ENCODE measurements at places on chromosomes 12 and 14. TPM values are rescaled to one million over a fixed set of nuclear protein-coding genes. Genes with fewer than 3 reads are reported as not detected.
A peak's percentile ranks its signal among the peaks of the same experiment; 100 is the strongest.

DNA sequence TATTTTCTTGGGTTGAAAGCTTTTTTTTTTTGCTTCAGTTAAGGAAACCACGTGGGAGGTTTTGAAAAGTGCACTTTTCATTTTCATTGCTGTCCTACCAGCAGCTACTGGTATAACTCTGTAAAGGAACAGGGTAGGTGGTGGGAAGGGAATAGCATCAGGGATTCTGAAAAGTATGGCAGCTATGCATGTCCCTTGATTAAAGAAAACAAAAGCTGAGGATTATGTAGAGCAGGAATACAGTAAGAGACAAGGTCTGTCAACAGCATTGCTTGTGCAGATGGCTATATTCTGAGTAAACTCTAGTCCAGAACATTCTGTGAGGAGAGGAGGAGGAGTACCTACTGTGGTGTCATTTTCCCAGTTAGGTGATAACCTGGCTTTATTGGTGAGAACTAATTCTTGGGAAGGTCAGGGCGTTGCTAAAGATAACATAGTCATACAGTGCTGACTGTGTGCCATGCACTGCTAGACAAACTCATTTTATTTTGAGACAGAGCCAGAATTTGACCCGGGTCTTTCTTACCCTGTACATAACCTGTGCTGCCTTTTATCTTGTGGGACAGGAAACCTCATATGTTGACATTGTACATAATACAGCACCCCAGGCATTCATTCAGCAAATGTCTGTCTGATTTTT is 80.3 kb upstream of the TRAF3 start:
- peaks cover 32% of the 10 kb centered on the region for H3K4me1 ChIP-seq
- H3K36me3 ChIP-seq, result no peaks in the 10 kb centered on the region
- DNase-seq, result no peak
- H3K27me3 ChIP-seq, result no peaks in the 10 kb centered on the region
- no peak overlapping the region for H3K4me3 ChIP-seq

- H3K27me3 ChIP-seq, result peaks cover 49% of the 10 kb centered on the region
- DNase-seq, result no peak
- H3K4me3 ChIP-seq, result no peak overlapping the region
- peaks cover 2% of the 10 kb centered on the region for H3K36me3 ChIP-seq
Measured at GRCh38 chr14:36268121-36268520, 52.3 kb downstream of the MBIP start.

DNA sequence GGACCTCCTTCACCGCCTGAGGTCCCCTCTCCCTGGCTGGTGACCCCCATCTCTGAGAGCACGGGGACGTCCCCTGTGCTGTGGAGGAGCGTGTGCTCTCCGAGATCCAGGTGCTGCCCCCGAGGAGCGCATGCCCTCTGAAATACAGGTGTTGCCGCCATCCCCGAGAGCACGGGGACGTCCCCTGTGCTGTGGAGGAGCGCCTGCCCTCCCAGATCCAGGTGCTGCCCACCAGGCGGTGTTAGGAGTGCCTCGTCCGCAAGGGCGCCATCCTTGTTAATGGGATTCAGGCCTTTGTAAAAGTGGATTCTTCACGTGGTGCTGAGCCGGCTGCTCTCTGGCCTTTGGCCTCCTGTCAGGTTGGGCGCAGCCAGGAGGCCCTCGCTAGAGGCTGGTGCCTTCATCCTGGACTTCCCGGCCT is 10.1 kb downstream of the NOC4L start:
- no peaks in the 10 kb centered on the region for H3K36me3 ChIP-seq
- no peak for DNase-seq
- H3K4me1 ChIP-seq, result no peaks in the 10 kb centered on the region
- H3K27me3 ChIP-seq, result no peaks in the 10 kb centered on the region
- no peak overlapping the region for H3K4me3 ChIP-seq

DNA sequence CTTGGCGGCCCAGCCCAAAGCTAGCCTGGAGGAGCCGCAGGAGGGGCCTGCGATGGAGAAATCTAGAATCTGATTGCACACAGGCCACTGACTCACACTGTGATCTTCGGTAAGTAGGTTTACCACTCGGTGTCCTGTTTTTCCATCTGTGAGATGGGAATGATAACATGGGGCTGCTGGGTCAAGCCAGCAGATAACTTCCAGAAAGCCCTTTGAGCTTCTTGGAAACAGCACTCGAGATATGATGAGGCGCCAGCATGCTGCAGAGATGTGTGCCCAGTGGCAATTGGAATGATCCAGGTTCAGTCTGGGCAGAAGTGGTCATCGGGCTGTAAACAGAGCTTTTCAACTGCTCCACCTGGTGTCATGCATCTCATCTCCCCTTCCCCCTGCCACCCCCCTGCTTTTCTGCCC is 771.3 kb upstream of the TBX3 start:
- DNase-seq, result no peak
- no peaks in the 10 kb centered on the region for H3K36me3 ChIP-seq
- H3K4me1 ChIP-seq, result no peaks in the 10 kb centered on the region
- peaks cover 24% of the 10 kb centered on the region for H3K27me3 ChIP-seq
- no peak overlapping the region for H3K4me3 ChIP-seq

DNA sequence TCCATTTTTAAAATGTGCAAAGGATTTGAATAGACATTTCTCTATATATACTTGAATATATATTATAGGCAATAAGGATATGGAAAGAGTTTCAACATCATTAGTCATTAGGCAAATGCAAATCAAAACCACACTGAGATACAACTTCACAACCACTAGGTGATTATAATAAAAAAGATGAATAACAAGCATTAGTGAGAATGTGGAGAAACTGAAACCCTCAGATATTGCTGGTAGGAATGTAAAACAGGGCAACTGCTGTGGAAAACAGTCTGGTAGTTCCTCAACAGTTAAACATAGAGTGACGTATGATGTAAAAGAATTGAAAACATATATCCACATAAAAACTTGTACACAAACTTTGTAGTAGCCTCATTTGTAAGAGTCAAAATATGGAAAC is 11.7 kb upstream of the BATF start:
- peak overlapping the region; percentile 86 for H3K27ac ChIP-seq
- peaks cover 47% of the 10 kb centered on the region for H3K4me1 ChIP-seq
- peaks cover 18% of the 10 kb centered on the region for H3K36me3 ChIP-seq
- H3K27me3 ChIP-seq, result no peaks in the 10 kb centered on the region

DNA sequence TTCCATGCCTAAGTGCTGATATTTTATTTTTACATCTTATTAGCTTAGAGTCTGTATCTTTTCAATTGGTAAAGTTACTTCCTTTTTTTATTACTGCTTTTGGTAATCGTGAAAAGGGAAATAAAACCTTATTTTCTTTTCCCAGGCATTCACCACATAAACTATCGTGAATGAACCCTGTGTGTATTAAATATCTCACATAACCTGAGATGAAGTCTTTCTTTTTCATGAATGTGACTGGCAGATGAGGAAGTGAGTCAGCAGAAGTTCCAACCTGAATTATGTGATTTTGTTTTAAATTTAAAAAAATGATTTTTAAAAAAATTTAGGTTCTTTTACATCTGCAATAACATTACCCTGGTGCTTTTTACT is 26.0 kb downstream of the MYBPC1 start:
- no peak overlapping the region for H3K4me3 ChIP-seq
- H3K27ac ChIP-seq, result no peak overlapping the region
- H3K36me3 ChIP-seq, result no peaks in the 10 kb centered on the region
- H3K4me1 ChIP-seq, result peaks cover 16% of the 10 kb centered on the region

CACNA1C gene
- 0.21 TPM for total RNA-seq

DUSP16 gene
- 129 TPM for total RNA-seq

CISTR gene
- not detected for total RNA-seq

Data from activated T-cell treated with anti-CD3 and anti-CD28 coated beads, Interleukin-2, amount 50 U/mL, for 72 hours (primary cell).